Activated CD8-positive, alpha-beta memory T cell treated with anti-CD3 and anti-CD28 coated beads for 4 hours (primary cell): ENCODE measurements at places on chromosomes 2 and 18.

DNA sequence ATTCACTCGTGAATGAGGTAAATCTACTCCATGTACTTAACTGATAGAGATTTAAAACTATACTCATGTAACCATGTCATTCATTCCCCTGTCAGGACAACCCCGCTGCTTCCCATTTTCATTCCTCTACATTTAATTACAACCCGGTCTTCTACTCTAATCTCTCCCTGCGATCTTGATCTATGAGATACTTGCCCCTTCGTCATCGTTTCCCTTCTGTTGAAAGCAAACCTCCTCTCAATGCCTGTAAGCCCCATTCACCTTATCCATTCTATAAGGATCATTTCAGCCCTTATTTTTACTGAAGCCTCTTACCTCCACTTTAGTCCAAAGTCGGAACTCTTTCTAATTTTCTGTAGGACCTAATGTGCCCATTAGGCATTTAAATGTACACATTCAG is 492.6 kb downstream of the DPP10 start:
- no peak for DNase-seq

DNA sequence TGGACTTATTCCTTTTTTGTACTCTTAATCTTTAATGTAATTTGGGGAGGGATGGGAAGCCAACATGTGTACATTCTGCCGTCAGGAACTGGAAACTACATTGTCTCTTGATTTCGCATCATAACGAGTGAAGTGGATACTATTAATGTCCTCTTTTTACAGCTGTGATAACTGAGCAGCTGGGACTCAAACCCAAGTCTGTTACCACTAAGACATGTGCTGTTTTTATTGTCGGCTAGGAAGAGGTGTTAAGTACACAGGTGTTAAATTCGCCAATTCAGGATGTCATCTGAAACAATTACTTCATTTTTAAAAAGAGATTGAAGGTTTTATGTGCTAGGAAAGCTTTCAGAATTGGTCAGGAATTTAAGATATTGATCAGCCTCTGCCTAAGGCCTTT is 6.9 kb downstream of the GMCL1 start:
- no peak for DNase-seq

DNA sequence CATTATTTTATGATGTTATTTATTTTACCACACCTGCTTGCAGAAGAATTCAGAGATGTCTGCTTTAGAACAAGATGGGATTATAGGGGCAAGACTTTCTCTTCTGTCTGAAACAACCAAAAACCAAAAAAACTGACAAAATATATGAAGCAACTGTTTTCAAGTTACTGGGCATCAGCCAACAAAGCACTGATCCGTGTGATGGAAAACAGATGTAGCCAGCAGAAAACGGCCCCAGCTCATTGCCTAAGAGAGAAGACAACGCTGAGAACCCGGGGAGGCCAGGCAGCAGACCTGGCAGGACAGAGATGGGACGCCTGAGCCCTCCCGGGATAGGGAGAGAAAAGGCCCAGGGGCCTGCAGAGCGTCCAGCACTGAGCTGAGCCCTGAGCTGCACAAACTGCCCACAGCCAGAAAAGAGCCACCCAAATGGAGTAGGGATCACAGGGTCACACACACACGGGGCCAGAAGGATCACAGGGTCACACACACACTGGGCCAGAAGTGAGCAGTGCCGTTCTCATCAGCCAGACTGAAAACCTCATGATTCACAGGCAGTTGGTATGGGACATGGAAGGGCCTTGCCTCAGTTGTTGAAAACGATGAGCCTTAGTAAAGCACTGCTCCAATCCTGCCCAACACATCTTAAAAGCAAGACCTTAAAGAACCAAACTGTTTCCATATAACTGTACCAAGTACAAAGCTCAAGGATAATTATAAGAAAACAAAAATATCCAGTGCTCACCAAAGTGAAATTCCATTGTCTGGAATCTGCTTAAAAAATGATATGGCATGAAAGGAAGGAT is 12.1 kb downstream of the PXDN start:
- DNase-seq = no peak

GRCh38 chr2:202410092-202410491 is 34.0 kb downstream of the BMPR2 start:
- no peak for DNase-seq

GRCh38 chr18:8976606-8977005 is 125.9 kb upstream of the NDUFV2 start:
- no peak for DNase-seq

- DNase-seq = no peak
Measured at GRCh38 chr2:166671235-166671634, 177.2 kb upstream of the SCN7A start.

DNA sequence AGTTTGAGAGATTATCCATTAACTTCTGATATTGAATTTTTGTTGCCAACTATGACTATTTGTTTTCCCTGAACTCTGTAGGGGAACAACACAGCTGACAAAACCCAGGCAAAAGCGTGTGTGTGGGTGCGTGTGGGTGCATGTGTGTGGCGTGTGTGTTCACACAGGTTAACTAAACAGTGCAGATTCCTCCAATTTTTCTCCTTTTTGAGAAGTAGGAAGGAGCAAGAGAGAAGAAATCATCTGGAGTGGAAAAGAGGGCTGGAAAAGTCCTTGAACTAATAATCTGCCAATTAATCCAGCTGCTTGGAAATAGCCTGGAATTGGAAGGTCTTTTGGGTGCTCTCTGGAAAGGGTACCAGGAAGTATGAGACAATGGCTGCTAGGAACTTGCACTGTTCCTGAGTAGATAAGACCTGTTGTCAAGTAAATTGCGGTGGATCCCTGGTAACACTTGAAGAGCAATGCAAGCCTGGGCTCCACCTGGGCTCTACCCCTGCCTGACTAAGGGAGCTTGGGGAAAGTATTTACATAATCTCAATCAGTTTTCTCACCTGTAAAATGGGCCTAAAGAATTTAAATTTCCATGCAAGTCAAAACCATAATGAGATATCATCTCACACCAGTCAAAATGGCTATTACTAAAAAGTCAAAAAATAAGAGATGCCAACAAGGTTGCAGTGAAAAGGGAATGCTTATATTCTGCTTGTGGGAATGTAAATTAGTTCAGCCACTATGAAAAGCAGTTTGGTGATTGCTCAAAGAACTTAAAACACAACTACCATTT is 40.5 kb upstream of the IL1R1 start:
- DNase-seq = no peak
